Type B pancreatic cell (in vitro differentiated cells): ENCODE measurements at places on chromosomes 7 and 10. TPM values are rescaled to one million over a fixed set of nuclear protein-coding genes. Genes with fewer than 3 reads are reported as not detected.
A peak's percentile ranks its signal among the peaks of the same experiment; 100 is the strongest.

DNA sequence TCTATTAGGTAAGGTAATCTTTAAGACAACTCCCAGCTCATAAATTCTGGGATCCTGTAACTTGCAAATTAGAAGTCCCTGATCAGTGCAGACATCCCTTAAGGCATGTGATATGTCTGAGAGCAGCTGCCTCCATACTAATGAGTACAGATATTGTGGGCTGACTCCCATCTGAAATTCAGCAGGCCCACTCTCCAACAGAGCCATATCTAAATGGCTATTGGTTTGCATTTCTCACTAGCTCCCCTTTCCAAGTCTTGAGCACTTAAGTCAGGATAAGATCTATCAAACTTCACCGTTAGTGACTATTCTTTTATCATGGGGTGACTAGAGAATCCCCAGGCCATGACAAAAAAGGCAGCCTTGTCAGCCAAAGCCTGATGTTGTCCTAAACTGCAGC lies 785.4 kb downstream of the IPMK start:
- no peak overlapping the region for H3K4me3 ChIP-seq
- no peaks in the 10 kb centered on the region for H3K4me1 ChIP-seq
- no peaks in the 10 kb centered on the region for H3K27me3 ChIP-seq

DNA sequence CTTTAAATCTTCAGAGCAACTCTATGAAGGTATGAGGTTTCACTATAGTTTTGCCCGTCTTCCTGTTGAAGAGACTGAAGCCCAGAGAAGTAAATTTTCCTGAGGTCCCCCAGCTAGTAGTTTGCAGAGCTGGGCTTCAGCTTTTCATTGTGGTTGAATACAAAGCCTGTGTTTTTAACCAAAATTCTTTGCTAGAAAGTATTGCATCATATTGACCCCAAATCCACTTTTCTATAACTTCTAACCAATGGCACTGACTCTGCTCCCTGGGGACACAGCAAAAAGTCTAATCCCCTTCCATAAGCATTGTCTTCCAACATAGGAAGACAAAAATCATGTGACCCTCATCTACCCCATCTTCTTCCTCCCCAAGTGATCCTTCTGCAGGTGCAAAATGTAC lies 93.0 kb downstream of the KCNMA1 start:
- DNase-seq = no peak
- no peaks in the 10 kb centered on the region for H3K4me1 ChIP-seq
- no peaks in the 10 kb centered on the region for H3K36me3 ChIP-seq
- H3K27me3 ChIP-seq = no peaks in the 10 kb centered on the region
- H3K4me3 ChIP-seq = no peak overlapping the region

DNA sequence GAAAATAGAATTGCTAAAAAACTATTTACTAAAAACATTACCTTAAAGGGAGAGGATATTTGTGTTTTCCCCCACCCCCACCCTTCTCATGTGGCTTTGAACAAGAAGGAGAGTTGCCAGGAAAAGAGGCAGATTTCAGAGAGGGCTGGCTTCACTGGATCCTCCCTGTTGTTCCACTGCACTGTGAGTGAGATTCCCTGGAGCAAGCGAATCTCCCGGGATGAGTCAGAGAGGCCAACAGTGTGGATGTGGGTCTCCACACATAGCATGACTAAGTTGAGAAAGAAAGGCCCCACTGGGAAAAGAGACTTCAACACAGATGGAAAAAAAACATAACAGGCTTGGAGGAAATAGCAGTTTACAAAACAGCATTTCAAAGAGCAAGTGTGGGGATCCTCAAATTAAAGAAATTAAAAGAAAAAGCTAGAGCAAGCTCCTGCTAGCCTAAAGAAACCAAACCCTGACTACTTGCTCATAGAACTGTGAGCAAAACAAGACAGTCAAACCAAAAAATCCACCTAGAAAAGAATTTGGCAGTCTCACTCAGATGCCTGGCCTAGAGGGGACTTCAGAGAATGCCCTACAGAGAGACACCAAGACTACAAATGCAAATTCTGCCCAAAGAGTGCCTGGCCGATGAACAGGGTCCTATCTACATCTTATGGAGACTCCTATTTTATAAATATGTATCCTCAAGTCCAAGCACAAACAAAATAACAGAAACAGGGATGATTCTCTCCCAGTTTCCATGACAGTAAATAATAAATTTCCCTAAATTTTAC lies 3.4 kb downstream of the CAV1 start:
- H3K27me3 ChIP-seq = peaks cover 57% of the 10 kb centered on the region
- peak overlapping the region; percentile 45 for H3K4me3 ChIP-seq

DNA sequence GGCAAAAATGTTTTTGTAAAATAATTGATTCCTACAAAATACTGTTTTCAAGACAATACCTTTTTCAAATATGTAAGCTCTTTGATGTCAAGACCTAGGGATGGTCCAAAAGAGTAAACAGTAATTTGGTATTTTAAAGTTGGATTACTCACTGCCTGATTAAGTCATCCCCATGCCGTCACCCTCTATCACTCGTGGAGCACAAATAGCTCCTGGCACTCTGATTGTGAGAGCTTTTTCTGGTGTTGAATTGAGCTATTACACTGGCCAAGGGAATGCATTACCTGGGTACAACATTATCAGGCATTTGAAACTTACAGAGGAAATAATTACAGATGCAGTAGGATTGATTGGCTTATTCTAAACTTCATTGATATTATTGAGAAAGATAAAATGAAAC lies 231.9 kb upstream of the GRM3 start:
- DNase-seq = no peak
- no peaks in the 10 kb centered on the region for H3K36me3 ChIP-seq
- no peaks in the 10 kb centered on the region for H3K27me3 ChIP-seq
- no peak overlapping the region for H3K27ac ChIP-seq
- H3K4me3 ChIP-seq = no peak overlapping the region
- H3K4me1 ChIP-seq = no peaks in the 10 kb centered on the region

- H3K36me3 ChIP-seq = no peaks in the 10 kb centered on the region
- H3K4me1 ChIP-seq = no peaks in the 10 kb centered on the region
- DNase-seq = no peak
- H3K27me3 ChIP-seq = no peaks in the 10 kb centered on the region
- H3K27ac ChIP-seq = no peak overlapping the region
- no peak overlapping the region for H3K4me3 ChIP-seq
Observed at GRCh38 chr7:126378642-126379041, 874.1 kb downstream of the GRM8 start.

Gene ANKRD2
- total RNA-seq = 0.19 TPM in 1 of 2 replicates, not detected in the other

GRCh38 chr7:37107047-37107750 lies 341.5 kb downstream of the ELMO1 start:
- no peak overlapping the region for H3K4me3 ChIP-seq
- no peak overlapping the region for H3K27ac ChIP-seq
- H3K27me3 ChIP-seq = no peaks in the 10 kb centered on the region
- no peak for DNase-seq
- H3K4me1 ChIP-seq = peaks cover 20% of the 10 kb centered on the region
- no peaks in the 10 kb centered on the region for H3K36me3 ChIP-seq

DNA sequence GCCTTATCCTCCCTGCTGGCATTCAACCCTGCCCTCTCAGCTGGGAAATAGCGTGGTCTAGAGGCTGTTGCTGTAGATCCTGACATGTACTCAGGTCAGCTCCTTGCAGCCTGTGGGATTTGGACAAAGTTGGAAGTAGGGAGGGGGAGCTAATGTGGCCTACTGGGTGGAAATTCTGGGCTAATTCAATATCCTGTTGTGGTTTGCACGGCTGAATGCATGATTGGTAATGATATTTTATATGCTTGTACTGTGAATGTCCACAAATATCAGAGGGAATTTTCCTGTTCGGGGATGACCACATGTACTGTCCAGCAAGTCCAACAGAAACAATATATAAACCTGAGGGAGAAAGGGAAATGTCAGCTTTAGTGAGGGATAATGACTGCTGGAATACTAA lies 22.1 kb upstream of the NPVF start:
- H3K36me3 ChIP-seq = no peaks in the 10 kb centered on the region
- DNase-seq = no peak
- H3K27me3 ChIP-seq = no peaks in the 10 kb centered on the region
- peaks cover 10% of the 10 kb centered on the region for H3K4me1 ChIP-seq
- no peak overlapping the region for H3K4me3 ChIP-seq

DNA sequence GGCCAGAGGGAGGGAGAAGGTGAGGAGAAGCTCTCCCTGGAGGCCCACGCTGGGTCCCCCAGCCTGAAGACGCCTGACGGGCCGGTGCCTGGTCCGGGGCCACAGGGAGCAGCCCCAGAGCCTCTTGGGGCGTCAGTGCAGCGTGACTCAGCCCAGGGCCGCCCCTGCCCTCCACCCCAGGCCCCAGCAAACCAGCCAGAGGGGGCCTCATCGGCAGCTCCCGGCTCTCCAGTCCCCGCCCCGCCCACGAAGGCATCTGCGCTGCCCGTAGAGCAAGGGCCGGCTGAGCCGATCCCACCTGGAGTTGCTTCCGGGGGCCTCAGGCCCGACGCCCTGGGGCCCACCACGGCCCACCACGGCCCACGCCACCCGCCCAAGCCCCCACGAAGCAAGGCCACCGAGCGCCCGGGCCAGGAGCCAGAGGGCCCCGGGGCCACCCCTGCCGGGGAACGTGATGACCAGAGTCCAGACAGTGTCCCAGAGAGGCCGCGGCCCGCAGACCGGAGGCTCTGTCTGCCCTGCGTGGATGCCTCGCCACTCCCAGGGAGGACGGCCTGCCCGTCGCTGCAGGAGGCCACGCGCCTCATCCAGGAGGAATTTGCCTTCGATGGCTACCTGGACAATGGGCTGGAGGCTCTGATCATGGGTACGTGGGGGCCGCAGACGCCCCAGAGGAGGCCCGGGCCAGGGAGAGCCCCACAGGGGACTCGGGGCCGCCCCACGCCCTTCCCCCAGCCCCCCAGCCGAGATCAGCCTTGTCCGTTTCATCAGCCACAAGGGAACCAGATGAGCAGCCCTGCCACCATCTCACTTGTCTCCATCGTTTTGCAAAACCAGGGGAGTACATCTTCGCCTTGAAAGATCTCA lies 31.2 kb upstream of the UTF1 start:
- H3K36me3 ChIP-seq = no peaks in the 10 kb centered on the region
- H3K27me3 ChIP-seq = peaks cover 2% of the 10 kb centered on the region
- no peaks in the 10 kb centered on the region for H3K4me1 ChIP-seq
- DNase-seq = no peak

Gene CPED1
- total RNA-seq = 0.88 and 45.4 TPM in 2 replicates

- no peak overlapping the region for H3K4me3 ChIP-seq
- no peaks in the 10 kb centered on the region for H3K36me3 ChIP-seq
Observed at GRCh38 chr10:10096296-10096695, 921.4 kb upstream of the CELF2 start.

DNA sequence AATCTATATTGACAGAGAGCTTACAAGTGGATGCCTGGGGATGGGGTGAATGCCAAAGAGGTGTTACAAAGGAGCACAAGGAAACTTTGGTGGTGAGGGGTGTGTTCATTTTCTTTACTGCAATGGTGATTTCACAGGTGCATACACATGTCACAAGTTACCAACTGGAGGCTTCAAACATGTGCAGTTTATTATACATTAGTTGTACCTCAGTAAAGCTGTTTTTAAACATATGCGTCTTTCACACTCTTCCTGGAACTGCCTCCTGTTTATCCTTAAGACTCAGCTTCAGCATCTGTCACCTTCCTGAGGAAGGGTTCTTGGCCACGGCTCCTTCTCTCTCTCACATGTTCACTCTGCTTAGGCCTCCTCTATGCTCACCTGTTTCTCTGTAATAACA lies 731.5 kb downstream of the PARD3 start:
- H3K4me3 ChIP-seq = no peak overlapping the region
- no peak for DNase-seq
- H3K27ac ChIP-seq = no peak overlapping the region
- H3K27me3 ChIP-seq = peaks cover 3% of the 10 kb centered on the region

Gene PCLO
- 6.7 and 9.5 TPM in 2 replicates for total RNA-seq

DNA sequence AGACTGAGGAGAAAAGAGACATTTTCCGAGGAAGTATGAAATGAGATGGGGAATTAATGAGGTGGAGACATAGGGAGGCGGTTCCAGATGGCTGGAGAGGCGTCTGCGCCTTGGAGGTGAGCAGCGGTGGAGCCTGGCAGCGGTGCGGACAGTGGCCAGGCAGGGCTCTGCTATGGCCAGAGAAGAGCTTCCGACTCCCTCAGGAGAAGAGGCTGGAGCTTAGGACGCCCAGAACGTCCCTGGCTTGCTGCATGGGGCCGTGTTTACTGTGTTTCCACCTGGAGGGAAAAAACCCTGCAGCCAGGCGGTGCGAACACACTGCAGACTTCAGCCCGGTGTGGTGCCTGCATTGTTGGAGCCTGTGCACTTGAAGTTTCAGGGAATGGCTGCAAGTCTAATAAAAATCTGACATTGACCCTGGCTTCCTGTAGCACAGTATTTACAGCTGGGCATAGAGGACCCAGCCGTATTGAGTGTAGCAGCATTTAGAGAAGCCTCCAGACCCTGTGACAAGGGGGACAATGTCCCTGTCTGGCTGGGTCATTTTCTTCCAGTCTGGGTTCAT lies 447.1 kb upstream of the MKI67 start:
- H3K36me3 ChIP-seq = no peaks in the 10 kb centered on the region
- H3K4me3 ChIP-seq = peak overlapping the region; percentile 11
- DNase-seq = no peak
- peaks cover 53% of the 10 kb centered on the region for H3K27me3 ChIP-seq
- H3K4me1 ChIP-seq = peaks cover 43% of the 10 kb centered on the region

Gene HPSE2
- 0.10 and 19.8 TPM in 2 replicates for total RNA-seq

GRCh38 chr10:95097805-95098204 lies 28.5 kb upstream of the CYP2C8 start:
- no peak overlapping the region for H3K27ac ChIP-seq
- no peak overlapping the region for H3K4me3 ChIP-seq
- no peaks in the 10 kb centered on the region for H3K36me3 ChIP-seq
- H3K27me3 ChIP-seq = no peaks in the 10 kb centered on the region
- H3K4me1 ChIP-seq = no peaks in the 10 kb centered on the region

Gene FOXI2
- 0.21 and 4.8 TPM in 2 replicates for total RNA-seq

DNA sequence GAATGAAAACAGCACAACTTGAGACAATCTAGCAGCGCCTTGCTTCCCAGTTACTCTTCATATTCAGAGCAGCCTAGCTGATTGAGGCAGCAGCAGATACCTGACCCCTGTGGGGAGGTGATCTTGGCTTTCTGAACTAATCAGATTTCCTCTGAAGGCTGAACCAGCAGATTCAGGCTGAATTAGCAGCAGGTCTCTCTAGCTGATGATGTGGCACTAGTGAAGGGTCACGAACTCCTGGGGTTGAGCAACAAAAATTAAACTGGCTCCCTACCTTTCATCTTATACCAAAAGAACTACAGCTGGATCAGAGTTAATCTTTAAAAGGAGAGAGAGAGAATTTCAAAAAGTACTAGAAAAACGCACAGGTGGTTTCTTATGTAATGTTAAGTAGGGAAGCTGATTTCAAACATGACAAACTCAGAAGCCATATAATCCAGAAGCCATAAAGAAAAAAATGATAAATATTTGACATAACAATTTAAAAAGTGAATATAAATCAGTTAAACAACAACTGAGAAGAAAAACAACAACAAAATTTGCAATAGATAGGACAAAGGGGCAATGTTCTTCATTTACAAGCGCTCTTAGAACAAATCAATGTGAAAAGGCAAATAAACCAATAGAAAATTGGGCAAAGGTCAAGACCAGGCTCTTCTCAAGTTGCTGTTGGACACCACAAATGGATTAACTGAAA lies 13.5 kb downstream of the SLC25A13 start:
- no peak for DNase-seq
- peak overlapping the region; percentile 19 for H3K4me3 ChIP-seq
- no peaks in the 10 kb centered on the region for H3K27me3 ChIP-seq
- peaks cover 53% of the 10 kb centered on the region for H3K4me1 ChIP-seq
- peaks cover 10% of the 10 kb centered on the region for H3K36me3 ChIP-seq

GRCh38 chr7:115618676-115619075 lies 411.9 kb downstream of the TFEC start:
- H3K36me3 ChIP-seq = no peaks in the 10 kb centered on the region
- no peak overlapping the region for H3K27ac ChIP-seq
- no peaks in the 10 kb centered on the region for H3K4me1 ChIP-seq
- no peaks in the 10 kb centered on the region for H3K27me3 ChIP-seq

GRCh38 chr10:72009425-72010081 lies 45.4 kb downstream of the CHST3 start:
- no peaks in the 10 kb centered on the region for H3K27me3 ChIP-seq
- peak overlapping the region; percentile 93 for H3K27ac ChIP-seq
- DNase-seq = no peak
- H3K36me3 ChIP-seq = peaks cover 23% of the 10 kb centered on the region
- H3K4me1 ChIP-seq = peaks cover 31% of the 10 kb centered on the region
- peak overlapping the region; percentile 51 for H3K4me3 ChIP-seq
